ENCODE measurements at places on chromosomes 5 and 9.

DNA sequence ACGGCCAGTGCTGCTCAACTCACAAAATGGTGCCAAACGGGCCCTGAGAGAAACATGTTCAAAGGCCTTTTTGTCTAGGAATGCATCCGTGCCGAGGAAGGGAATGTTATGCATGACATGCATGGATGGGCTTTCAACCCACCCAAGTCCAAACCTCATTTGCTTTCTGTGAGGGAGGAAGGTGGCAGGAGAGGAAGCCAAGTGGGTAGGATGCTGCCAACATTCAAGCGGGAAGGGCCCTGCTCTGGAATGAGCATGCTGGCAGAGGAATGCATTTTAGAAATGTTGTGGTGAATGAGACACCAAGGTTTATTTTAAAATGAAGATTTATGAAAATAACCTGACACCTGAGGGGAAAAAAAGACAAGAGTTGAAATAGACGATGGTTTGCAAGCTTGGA lies 479.1 kb downstream of the CCDC171 start:
- DNase-seq: no peak

DNA sequence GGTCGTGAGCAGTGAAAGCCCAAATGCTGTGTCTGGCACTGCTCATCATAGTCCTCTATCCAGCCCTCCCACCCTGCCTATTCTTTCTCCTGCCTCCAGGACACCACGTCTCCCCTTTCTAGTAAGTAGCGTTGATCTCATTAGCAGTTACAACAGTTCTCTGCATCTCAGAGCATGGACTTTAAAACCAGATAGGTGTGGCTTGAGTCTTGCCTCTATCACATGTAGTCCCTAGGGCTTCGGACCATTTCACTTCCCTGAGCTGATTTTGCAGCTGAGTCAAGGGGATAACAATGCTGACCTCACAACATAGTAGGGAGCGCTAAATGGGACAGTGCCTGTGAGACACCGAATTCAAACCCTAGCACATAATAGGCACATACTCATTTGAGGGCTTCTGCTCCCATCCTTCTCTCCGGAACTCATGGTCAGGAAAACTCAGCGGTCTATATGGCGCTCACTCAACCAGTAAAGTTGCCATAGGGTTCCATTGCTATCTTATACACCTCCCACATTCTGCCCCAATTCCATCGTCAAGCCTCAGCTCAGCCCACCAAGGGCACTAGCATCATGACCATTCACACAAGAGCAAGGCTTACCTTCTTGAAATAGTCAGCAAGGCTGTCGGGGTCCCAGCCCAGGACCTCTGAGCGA lies 515 bp downstream of the LCP2 start:
- DNase-seq: peak; percentile 35

DNA sequence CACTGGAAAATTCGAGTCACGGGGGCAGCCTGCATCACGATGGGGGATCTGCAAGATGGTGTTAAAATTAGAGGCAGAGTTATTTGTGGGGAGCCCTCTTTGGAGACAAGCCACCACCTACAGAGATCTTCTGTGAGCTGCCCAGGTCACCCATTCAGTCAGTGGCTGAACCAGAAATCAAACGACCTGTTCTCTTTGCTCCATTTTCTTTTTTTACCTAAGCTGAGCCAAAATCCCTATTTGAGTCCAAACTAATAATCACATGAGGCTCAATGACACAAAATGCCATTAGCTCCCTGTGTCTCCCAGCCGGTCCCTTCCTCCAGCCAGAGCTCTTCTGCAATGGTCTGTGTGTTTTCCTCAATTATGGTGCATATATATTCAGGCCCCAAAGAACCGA lies 394.2 kb downstream of the AGTPBP1 start:
- DNase-seq: no peak

- DNase-seq: no peak
These were observed 118.7 kb upstream of the SGCD start for GRCh38 chr5:156208271-156208670.

DNA sequence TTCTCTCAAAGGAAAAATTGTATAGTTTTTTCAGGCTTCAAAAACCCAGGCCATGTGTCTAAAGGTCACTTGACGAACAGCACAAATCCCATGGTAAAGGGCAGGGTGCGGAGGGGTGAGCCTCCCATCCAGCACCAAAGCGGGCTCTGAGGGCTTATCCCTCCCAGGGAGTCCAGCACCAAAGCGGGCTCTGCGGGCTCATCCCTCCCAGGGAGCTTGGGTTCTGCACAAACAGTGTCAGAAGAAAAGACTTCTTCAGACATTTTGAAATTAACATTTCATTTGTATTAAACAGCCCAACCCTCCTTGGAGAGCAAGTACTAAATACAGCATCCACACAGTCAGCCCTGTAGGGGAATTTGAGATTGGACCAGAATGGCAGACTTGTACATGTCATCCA lies 43.0 kb upstream of the CLPTM1L start:
- DNase-seq: no peak

- no peak for DNase-seq
These were observed 189.6 kb downstream of the NR3C1 start for GRCh38 chr5:143213851-143214363.

- DNase-seq: no peak
These were observed 166.6 kb downstream of the FANCC start for GRCh38 chr9:95150903-95151302.

- no peak for DNase-seq
These were observed 115.6 kb downstream of the ADAMTS12 start for GRCh38 chr5:33776151-33776660.

GRCh38 chr9:125594223-125594610 lies 112.8 kb downstream of the MAPKAP1 start:
- DNase-seq: no peak

DNA sequence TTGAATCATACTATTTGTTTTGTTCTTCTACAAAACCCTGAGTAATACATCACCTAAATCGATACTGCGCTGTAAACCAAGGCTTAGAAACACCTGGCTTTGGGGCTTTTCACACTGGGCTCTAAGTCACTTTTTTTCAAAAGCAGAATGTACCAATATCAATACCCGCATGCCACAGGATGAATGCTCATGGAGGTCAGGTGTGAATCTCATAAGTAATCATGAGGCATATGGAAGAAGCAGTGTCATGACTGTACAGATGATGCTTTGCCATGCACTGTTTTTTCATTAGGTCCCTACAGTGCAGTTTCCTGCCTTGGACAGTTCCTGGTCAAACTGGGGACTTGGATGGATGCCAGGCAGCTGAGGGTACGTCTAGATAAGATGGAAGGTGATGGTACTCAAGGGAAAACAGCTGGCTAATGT lies 49.0 kb upstream of the ATG10 start:
- DNase-seq: no peak

- DNase-seq: no peak
These were observed 93.2 kb upstream of the RUSC2 start for GRCh38 chr9:35396560-35397215.

DNA sequence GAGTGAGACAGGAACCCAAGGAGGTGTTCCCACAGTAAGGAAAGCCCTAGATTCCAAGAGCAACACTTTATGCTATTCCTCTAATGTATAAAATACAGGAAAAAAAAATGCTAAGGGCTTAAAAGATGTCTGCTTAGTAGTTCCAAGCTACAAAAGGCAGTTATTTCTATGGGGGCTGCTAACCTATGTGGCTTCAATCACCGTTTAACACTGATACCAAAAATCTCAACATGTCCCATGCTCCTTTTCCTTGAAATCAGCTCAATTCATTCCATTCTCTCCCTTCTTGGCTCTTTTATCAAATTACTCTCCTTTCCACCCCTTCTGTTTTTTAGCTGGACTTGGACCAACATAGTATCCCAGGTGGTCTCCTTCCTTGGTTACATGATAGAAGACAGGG lies 20.6 kb downstream of the CCNH start:
- no peak for DNase-seq
